Muscle of leg (tissue), 16 donors: ENCODE measurements at places on chromosomes 6 and 20. TPM values are rescaled to one million over a fixed set of nuclear protein-coding genes. Genes with fewer than 3 reads are reported as not detected.

GRCh38 chr20:58718121-58718563 is 25.5 kb downstream of the NPEPL1 start:
- no peak overlapping the region for H3K27ac ChIP-seq
- H3K27me3 ChIP-seq, result no peaks in the 10 kb centered on the region
- peaks cover 32% of the 10 kb centered on the region for H3K36me3 ChIP-seq
- H3K4me3 ChIP-seq, result no peak overlapping the region
- peaks cover 40% of the 10 kb centered on the region for H3K4me1 ChIP-seq

DNA sequence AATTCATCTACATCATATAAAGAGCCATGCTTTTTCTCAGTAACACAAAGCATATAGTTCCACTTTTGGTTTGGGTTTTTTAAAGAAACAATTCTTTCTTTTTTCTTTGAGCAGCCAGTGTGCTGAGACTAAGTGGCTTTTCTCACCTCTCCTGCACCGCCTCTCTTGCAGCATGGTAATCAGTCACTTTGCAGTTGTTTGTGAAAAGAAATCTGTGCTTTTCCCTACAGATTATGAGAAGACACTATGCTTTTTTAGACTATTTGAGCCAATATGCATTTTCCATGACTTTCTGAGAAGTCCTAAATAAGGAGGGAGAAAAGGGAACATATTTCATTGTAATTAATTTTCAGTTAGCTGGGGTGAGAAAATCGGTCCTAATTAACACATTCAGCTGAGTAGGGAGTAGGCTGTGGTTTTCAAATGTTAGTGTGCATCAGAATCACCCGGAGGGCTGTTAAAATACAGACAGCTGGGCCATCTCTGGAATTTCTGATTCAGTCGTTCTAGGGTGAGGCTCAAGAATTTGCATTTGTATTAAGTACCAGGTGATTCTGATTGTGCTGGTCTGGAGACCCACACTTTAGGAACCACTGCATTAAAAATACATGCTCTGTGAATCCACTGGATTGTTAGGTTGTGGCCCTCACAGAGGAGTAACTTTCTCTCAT is 155.2 kb downstream of the TINAG start:
- no peak for DNase-seq
- no peak overlapping the region for H3K27ac ChIP-seq
- no peak overlapping the region for H3K4me3 ChIP-seq
- no peaks in the 10 kb centered on the region for H3K36me3 ChIP-seq
- no peaks in the 10 kb centered on the region for H3K4me1 ChIP-seq

GRCh38 chr20:53434662-53435061 is 159.0 kb downstream of the ZNF217 start:
- H3K4me1 ChIP-seq, result no peaks in the 10 kb centered on the region
- no peak overlapping the region for H3K4me3 ChIP-seq
- peak overlapping the region; percentile 49 for H3K27ac ChIP-seq
- no peaks in the 10 kb centered on the region for H3K36me3 ChIP-seq

DNA sequence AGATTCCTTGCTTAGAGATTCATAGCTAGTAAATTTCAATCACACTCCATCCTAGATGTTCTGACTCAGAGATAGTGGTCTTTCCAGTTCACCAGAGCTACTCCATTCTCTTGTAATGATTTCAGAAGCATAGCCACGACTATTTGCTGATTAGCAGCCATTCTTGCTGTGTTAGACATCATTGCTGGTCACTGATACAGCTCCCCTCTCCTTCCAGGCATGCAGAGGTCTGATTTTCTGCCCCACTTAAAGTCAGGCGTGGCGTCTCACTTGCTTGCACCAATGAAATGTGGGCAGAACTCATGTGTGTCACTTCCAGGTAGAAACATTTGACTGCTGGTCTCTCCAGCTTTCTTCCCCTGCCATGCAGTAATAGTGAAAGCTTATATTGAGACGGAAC is 168.9 kb upstream of the JARID2 start:
- H3K4me1 ChIP-seq, result no peaks in the 10 kb centered on the region
- H3K36me3 ChIP-seq, result no peaks in the 10 kb centered on the region
- no peaks in the 10 kb centered on the region for H3K27me3 ChIP-seq
- H3K27ac ChIP-seq, result no peak overlapping the region

DNA sequence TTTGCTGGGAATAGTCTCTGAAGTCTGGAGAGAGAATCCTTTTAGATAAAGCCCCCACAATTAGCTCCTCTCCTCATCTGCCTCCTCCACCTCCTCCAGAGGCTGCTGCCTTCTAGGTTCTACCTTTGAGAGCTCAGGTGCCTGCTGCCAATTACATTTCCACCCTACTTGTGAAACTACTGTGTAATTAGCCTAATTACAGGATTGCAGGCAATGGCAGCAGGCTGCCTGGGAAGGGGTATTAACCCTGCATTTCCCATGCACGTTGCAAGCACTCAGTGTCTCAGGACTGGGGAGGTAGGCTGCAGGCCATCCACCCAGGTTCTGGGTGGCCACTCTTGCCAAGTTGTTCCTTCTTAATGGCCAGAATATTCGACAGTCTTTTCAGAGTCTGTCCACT is 215.6 kb upstream of the ZNF217 start:
- DNase-seq, result no peak
- no peak overlapping the region for H3K27ac ChIP-seq
- no peaks in the 10 kb centered on the region for H3K27me3 ChIP-seq
- no peaks in the 10 kb centered on the region for H3K36me3 ChIP-seq

GRCh38 chr20:38877483-38877882 is 48.7 kb upstream of the FAM83D start:
- no peak for DNase-seq
- no peak overlapping the region for H3K4me3 ChIP-seq
- H3K27me3 ChIP-seq, result peaks cover 5% of the 10 kb centered on the region
- H3K36me3 ChIP-seq, result no peaks in the 10 kb centered on the region

- H3K4me3 ChIP-seq, result no peak overlapping the region
- no peak overlapping the region for H3K27ac ChIP-seq
- peaks cover 23% of the 10 kb centered on the region for H3K4me1 ChIP-seq
- DNase-seq, result no peak
- H3K27me3 ChIP-seq, result no peaks in the 10 kb centered on the region
These were observed 117.3 kb downstream of the JARID2 start for GRCh38 chr6:15363164-15363522.

BNIP5 gene
- 0.04 TPM for total RNA-seq

GLP1R gene
- total RNA-seq, result under 0.01 TPM
